ENCODE measurements at places on chromosomes 4 and X.

GRCh38 chr4:145909773-145910172 lies 28.9 kb downstream of the ZNF827 start:
- no peak for DNase-seq

DNA sequence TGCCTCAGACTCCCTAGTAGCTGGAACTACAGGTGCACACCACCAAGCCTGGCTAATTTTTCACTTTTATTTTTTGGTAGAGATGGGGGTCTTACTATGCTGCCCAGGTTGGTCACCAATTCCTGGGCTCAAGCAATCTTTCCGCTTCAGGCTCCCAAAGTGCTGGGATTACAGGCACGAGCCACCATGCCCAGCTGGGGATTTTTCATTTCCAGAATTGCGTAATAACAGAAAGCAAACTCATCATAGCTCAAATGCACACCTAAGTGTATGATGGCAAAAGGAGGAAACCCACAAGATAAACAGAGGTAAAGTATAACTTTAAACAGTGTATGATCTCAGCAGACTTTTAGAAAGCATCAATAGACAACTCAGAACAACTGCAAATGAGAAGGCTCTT lies 56.2 kb downstream of the TEX11 start:
- no peak for DNase-seq

- DNase-seq: no peak
Measured at GRCh38 chr4:26061248-26061986, 147.4 kb downstream of the SMIM20 start.

DNA sequence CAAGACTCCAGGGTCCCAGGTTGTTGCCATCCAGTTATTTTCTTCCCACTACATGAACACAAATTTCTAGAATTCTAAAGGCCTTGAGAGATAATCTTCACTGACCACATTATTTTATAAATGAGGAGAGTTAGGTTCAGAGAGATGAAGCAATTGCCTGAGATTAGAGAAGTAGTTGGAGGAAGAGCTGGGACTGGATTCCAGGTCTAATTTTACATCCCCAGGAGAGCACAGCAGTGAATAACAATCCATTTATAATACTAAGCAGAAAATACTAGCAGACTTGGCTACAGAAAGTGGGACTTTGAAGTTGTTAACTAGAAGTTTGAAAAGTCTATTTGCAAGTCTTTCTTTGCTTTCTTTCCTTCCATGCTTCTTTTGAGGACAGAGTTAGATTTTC lies 231.3 kb upstream of the S100G start:
- no peak for DNase-seq

DNA sequence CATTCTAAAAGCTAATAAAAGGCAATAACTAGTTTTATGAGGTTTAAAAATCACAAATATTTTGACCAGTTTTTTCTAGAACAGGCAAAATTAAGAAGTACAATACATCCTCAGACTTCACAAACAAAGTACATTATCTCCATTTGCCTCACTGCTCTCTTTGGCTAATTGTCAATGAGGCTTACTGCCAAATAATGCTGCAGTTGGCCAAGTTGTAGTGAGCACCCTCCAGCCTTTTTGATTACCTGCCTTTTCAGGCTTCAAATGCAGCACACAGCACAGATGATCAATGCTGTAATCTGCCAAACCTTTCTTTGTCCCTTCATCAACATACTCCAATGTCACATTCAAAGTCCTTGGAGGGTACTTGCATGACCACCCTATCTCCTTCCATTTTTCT lies 605.2 kb downstream of the KLHL13 start:
- DNase-seq: no peak

GRCh38 chr4:22356987-22357596 lies 158.8 kb downstream of the ADGRA3 start:
- DNase-seq: no peak

DNA sequence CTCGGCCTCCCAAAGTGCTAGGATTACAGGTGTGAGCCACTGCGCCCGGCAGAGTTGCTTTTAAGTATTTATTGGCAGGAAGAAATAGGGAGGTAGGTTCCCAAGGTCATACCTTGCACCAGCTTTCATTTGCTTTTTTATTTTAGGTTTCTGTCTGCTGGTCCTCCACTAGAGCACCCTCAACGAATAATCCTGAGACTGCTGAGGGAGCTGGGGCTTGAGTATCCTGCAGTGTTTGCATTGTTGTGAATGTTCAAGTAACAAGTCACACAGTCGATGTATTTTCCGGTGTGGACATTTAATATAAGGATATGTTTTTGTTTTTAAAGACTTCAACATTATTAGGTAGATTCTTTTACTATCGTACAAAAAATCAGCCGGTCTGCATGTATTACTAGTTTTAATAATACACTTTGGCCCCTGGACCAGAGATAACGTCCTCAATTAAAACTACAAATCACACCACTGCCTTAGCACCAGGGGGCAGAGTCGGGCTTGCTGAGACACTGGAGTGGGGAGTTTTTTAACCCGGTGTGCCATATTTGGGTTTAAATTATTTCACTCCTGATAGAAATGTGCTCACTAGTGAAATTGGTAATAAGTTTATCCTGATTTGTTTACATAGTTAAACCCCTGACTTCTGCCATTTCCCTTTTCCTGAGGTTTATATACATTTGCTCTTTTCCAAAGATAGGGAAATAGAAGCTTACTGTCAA lies 11.6 kb downstream of the SMIM20 start:
- no peak for DNase-seq

DNA sequence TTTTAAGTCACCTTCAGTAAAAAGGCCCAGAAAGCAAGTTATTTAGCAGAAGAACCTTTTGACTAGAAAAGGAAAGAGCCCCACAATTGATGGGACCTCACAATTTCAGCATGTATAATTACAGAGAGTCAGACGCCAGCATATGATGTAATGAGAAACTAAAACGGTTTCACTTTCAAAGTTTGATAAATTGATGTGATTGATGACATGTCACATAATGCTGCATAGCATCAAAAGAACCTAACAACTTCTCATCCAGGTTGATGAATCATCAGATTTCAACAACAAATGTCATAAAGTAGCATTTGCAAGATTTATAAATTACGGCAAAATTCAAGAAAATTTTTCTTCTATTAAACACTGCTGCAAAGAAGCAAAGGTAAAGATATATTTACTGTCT lies 3.9 kb upstream of the GAR1 start:
- no peak for DNase-seq

DNA sequence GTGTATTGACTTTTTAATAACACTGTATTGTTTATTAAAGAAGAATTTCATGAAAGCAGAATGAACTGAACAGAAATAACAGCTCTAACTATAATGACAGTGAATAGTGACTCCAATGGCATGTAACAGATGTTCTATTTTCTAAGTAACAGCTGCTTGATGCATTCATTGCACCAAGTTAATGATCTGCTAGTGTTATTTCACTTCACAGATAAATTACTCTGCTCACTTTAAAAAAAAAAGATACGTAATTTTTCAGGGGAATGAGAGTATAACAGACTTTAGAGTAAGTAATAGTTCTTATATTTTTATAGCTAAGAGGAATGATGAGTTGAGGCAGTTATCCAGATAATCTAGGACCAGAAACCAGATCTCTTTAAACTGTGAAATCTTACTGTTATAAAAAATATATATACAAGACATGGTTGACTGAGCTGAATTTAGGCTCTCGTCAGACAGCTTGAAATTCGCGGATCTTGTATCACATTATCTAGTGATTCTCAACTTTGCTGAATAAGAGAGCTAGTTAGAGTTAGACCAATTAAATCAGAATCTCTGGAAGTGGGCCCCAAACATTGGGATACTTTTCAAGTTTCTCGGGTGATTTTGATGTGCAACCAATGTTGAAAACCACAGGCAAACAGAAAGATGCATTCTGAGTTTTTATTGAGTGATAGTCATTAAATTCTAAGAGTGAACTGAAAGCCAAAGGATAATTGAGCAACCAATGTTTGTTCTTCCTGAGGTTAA lies 840.7 kb downstream of the DMD start:
- no peak for DNase-seq

DNA sequence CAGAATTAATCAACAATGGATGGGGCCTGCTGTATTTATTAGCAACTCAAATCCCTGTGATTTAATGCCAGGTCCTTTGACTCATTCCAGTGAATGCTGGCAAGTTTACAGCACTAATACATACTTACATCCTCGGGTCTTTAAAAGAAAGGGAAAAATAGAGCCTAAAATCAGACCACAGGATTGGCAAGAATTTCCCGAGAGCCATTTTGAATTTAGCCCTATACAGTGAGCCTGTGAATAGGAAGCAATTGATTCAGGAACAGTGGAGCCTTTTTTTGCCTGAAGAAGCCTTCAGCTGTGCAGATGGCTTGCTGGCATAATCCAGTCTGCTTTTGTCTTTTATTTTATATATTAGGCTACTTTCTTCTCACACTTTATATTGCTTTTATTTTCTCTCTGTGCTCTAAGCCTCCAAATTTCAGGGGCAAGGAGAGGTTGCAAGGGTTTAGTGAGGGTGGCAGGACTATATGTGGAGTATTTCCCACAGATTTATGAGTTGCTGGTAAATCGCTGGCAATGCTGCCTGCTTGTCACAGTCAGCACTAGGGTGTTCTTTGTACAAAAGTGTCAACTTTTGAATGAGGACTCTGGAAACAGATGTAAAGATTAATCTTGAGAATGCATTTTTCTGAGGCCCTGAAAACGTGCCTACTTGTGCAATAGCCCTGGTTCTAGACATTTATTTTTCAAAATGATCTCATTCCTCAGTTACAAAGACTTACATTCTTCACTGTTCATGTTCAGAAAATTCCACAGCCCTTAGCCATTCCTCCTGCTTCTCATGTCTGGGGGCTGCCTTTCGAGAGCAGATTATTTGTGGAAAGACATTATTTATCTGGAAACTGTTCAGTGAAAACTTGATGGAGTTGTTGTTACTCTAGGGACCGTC lies 303.5 kb downstream of the SPRY1 start:
- DNase-seq: no peak

DNA sequence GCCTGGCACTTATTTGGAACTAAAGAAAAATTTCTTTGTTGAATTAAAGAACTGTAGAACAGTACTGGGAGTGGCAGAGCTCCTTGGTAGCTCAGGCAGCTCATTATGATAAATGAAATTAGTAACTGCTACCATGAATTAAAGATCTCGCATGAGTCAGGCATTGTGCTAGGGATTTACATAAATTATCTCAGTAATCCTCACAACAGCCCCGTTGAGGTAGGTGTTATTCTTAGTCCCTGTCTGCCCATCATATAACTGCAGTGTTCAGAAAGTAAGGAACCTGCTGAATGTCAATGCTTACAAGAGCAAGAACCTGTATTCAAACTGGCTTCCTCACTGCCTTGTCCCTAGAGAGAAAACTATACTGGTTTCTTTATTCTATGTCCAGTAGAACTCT lies 108.3 kb downstream of the NLGN4X start:
- no peak for DNase-seq

GRCh38 chr4:108683479-108683878 lies 33.1 kb downstream of the OSTC start:
- DNase-seq: no peak

DNA sequence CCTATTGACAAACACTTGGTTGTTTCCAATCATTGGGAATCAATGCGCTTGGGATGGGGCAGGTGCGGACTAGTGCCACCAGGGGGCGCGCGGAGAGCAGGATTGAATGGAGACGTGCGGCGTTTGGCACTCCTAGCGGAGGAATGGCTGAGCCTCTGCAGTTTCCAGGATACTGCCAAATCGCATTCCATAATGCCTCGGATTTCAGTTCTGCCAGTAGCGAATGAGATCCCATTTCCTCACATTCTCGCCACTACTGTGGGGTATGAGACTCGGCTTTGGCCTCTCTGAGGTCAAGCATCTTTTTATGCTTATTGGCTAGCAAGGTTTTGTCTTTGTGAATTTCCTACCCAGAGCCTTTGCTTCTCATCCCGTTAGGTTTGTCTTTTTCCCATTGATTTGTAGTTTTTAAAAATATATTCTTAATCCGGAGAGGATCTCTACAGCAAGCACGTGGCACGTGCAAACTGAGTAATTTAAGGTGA lies 28.7 kb downstream of the CLDN34 start:
- DNase-seq: peak; percentile 35

DNA sequence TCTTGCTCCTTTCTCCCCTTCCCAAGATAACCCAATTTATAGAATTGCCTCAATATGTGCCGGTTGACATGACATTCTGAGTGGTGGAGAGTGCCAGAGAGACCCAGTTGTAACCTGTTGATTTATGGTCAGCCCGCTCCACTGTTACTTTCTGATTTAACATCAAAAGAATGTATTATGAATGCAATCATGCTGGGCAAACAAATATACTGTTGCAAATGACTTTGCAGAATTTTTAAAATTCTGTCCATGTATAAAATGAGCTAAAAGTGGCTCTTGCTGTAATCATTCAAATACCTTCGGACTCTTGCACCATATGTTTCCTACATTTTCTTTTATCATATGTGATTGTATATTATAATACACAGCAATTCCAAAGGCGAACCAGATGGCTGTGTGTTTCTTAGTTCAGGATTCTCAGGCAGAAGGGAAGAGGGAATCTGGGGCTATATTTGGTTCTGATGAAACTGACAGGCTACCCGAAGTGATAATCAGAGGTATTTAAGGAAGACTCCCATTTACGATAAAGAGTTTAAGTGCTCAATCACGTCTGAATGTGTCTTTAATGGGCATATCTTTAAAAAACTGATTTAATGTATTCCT lies 131.7 kb downstream of the CLCN4 start:
- no peak for DNase-seq

- DNase-seq: no peak
Measured at GRCh38 chr4:87895964-87896621, 63.3 kb downstream of the MEPE start.

DNA sequence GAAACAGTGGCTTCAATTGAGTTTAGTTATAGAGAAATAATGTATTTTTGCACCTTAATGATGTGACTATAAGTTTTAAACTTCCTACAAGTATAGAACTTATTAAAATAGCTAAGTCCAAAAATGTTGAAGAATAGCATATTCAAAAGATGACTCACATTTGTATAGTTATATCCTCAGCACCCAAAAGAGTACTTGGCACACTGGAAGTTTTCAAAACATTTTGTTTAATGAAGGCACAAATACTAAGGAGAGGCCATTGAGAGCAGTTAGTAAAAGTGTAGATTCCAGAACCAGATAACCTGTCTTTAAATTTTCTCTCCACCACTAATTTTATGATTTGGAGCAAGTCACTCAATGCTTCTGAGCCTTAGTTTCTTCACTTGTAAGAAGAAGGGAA lies 226.9 kb upstream of the MID1 start:
- DNase-seq: no peak

GRCh38 chr4:27087306-27088045 lies 226.8 kb downstream of the STIM2 start:
- DNase-seq: no peak

GRCh38 chr4:113825272-113825671 lies 63.7 kb upstream of the CAMK2D start:
- DNase-seq: no peak

Data from substantia nigra (tissue), 51 donors.